ENCODE measurements at places on chromosomes 11 and 22. TPM values are rescaled to one million over a fixed set of nuclear protein-coding genes. Genes with fewer than 3 reads are reported as not detected.

The ART1 gene
- total RNA-seq, result not detected

The SPI1 gene
- not detected for total RNA-seq

The PHLDA2 gene
- total RNA-seq, result 2.4 TPM

The CFAP300 gene
- total RNA-seq, result 13.3 TPM

The SESN3 gene
- 184 TPM for total RNA-seq
